ENCODE measurements at places on chromosomes 7 and 10. TPM values are rescaled to one million over a fixed set of nuclear protein-coding genes. Genes with fewer than 3 reads are reported as not detected.
A peak's percentile ranks its signal among the peaks of the same experiment; 100 is the strongest.

PAX4 gene
- total RNA-seq = not detected

PNLIPRP1 gene
- not detected for total RNA-seq

DNA sequence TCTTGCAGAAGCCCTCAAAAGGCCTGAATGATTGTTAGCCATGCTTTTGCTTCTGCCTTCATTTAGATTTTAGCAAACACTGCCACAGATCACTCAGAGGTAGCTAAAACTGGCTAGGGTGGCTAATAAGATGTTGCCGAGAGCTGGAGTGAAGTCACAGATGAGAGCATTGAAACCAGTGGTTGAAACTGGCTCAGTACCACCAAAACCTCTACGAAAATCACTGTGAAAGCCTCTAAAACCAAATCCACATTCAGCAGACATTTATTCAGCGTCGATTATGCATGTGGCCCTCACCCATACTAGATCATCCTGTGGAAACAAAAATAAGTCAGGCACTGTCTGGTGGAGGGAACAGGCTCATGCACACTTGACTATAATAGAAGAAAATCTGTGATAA, 50.8 kb downstream of the PIK3CG start:
- DNase-seq = peak; percentile 44

CLDN4 gene
- total RNA-seq = 0.17 TPM

DNA sequence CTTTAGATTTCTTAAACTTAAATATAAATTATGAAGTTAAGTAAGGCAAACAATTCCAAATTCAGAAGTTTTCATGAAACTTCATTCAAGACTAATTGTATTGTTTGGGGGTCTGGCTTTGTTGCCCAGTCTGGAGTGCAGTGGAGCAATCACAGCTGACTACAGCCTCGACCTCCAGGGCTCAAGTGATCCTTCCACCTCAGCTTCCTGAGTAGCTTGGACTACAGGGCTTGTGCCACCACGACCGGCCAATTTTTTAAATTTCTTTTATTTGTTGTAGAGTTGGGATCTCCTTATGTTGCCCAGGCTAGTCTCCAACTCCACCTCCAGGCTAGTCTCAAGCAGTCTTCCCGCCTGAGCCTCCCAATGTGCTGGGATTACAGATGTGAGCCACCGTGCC, 12.5 kb downstream of the P4HA1 start:
- DNase-seq = no peak

DNA sequence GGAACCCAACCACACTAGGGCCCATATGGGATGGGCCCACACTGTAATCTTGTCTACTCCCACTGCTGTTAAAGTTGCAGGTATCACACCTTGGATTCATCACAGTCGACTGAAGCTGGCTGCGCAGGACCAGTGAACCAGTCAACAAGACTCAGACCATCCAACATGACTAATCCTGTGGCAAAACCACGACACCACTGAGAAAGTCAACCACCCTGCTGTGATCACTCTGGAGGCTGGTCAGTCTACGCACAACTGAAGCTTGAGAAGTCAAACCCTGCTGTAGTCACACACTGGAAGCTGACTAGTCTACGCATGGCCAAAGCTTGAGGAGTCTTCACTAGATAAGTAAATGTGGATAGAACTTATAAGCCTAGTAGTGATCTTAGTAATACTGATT, 9.6 kb upstream of the CYREN start:
- peak; percentile 25 for DNase-seq

- no peak for DNase-seq
These were observed 463.6 kb upstream of the FOXK1 start for GRCh38 chr7:4218481-4218880.

ARL5B gene
- total RNA-seq = 16.3 TPM

DNA sequence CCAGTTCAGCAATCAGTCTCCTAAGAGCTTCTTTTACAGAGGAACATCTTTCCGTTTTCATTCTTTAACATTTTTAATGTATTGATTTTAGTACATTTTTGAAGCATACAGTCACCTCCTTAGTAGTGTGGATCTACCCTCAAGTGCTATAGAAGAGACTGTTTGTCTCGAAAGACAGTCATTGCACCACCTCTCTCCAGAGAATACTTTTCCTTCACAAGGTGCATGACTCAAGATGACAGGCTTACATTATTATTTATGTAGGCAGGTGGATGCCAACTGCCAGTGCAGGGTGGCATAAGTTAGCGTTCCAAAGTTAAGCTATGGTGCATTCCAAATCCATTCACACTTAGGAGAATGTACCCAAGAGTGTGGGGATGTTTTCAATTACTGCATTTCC, 71.8 kb downstream of the ZEB1 start:
- DNase-seq = no peak

GRCh38 chr10:52688899-52689298, 83.7 kb downstream of the MBL2 start:
- DNase-seq = no peak

GRCh38 chr7:131483586-131483985, 72.8 kb downstream of the PODXL start:
- no peak for DNase-seq

GRCh38 chr10:78960316-78960800, 108.4 kb upstream of the ZMIZ1 start:
- no peak for DNase-seq

DNA sequence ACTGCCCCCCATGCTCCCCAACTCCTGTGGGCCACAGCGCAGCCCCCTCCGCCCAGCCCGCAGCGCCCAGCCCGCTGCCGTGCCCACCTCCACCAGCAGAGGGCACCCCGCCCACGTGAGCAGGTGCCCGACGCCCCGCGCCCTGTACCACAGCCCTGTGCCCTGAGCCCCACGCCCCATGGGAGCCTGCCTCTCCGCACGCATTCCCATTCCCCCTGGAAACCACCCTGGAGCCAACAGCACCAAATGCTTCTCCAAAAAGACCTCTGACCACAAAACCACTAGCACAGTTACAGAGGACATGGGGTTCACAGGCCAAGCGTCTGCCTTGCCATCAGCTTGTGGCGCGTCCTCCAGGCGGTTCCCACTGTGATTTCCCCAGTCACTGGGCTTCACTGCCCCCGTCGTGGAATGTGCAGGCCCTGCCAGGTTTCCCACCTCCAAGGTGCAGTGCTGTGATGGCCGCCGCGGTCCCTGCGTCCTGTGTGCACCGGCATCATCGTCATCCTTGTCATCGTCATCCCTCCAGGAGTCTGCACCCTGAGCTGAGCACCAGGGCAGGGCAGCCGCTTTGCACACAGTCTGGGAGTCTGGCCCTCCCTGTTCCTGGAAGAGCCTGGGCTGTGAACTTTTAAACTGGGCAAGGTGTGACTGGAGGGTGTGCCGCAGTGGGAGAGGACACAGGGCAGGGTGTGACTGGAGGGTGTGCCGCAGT, 61.7 kb downstream of the PWWP2B start:
- peak; percentile 67 for DNase-seq

GRCh38 chr10:18261063-18261610, 120.9 kb downstream of the CACNB2 start:
- no peak for DNase-seq

GRCh38 chr10:121079226-121079625, 228.1 kb downstream of the WDR11 start:
- no peak for DNase-seq

DYNC1I1 gene
- not detected for total RNA-seq

DNA sequence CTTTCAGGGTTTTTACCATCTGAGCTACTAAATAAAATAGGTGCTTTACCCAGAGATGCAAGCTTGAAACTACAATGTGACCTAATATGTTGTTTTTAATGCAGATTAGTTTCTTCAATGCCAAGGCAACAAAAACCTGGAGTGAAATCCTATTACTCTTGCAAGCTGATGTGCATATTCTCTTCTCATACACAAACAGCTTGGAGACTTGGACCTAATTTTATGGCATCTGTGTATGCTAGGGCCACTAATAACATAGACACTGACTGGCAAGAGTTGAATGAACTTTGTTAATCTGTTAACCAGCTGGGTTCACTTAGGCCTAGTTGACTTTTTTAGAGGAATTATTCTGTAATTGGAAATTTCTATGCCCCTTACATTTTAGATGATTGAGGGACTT, 23.4 kb upstream of the SMIM30 start:
- no peak for DNase-seq

DNA sequence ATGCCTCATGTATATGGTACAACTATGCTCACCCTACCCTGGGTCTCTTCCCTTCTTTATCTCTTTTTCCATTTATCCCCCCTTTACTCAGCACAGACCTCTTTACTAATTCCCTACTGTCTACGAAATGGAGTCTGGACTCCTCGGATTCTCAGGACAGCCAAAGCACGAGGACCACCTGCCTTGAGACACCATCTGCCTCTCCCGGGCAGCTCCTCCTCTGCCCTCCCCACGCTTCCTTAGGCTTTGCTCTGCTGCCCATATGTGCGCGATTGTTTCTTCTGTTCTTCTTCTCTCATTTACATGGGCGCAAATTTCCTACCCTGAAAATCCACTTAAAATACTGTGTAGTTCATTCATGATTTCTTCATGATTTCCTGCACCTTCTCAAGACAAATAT, 62.7 kb upstream of the STK17A start:
- no peak for DNase-seq

DNA sequence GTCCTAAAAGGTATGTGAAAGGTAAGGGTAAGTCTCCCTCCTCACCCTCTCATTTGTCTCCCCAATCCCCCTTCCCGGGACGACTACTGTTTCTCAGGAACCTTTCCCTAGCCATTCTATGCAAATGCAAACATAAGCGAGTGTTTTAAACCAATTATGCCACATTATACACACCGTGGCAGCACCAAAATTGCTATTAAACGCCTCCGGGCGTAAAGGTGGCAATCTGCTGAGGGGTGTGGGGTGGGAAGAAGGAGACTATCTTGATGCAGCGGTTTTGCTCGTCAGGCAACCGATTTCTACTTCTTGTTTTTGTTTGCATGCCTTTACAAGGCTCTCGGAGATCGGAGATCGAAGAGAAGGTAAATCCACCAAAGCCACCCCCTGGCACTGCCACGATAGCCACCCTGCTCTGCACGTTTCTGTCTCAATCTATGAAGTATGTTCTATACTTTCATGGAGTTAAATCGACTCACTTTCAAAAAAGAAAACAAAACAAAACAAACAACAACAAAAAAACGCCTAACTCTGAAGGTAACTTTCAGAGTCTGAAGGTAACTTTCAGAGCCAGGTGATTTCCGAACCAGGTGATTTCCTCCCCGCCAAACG, 46.0 kb upstream of the CDK1 start:
- peak; percentile 32 for DNase-seq

GRCh38 chr10:91340613-91341362, 69.4 kb upstream of the HECTD2 start:
- peak; percentile 23 for DNase-seq

DNA sequence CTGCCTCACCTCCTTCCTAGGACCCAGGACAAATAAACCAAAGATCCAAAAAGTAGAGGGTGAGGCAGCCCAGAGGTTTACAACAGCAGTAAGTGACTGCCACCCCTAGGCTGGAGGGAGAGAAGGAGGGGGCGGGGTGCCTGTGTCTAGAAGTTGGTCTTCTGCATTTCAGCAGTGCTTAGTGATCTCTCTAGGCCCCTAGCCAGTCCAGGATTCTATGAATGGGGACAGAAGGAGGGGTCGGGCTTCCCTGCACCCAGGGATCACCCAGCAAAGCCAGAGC, 62.8 kb upstream of the KDM7A start:
- DNase-seq = peak; percentile 38

DNA sequence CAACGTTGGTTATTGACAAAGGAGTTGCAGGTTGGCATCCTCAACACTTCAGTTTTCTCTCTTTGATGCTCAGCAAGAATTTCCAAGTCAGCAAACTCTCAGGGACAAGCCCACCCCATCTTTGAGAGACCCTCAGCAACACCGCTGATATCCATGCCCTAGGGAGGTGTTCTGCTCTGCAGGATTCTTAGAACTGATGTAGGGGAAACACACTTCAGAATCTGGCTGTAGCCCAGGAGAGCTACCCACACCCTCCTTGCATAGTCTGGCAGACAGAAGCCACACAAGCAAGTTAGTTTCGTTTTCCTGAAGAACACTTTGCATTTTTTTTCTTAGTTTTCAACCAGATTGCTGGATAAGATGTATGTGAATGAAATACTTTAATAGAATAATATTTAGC, 822 bp downstream of the SAMD9L start:
- DNase-seq = peak; percentile 55

DNA sequence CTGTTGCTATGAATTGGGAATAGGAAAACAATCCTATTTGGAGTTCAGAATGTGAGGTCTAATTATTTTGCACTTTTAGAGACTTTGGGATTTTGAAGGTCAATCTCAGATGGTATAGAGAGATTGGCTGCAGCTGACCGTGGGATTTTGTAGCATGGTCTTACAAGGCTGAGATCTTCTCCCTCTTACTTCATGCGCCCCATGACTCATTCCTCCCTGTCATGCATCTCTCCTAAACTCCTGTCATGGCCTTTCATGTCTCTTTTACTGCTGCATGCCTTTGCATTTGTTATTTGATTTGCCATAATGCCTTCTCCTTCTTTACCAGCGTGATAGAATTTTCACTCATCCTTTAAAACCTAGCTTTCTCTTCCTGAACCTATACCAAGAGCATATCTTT, 133.1 kb downstream of the BBS9 start:
- DNase-seq = no peak

DNA sequence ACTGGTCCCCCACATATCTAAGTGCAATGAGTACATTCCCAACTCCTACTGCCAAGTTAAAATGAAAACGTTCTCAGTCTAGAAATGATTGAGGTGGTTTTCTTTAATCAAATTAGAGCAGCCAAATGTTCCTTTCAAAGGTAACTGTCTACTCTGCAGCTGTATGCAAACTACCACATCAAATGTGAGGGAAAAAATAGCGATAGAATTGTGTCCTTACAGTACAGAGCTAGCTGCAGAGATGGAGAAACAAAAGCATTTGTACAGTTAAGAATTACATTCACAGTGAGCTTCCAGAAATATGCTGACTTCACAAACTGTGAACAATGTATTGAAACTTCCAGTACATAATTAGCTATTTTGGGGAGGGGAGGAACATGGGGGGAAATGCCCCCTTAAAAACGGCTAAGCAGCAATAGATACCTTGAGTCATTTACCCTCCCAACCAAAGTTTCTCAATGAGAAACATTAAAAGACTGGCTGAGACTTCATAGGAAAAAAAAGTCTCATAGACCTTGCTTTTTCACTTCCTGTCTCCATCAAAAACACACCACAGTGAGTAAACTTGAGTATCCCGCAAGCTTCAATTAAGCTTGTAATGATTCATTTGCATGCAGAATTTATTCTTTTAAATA, 22.9 kb downstream of the CDK6 start:
- DNase-seq = no peak

TAS2R60 gene
- not detected for total RNA-seq

DNA sequence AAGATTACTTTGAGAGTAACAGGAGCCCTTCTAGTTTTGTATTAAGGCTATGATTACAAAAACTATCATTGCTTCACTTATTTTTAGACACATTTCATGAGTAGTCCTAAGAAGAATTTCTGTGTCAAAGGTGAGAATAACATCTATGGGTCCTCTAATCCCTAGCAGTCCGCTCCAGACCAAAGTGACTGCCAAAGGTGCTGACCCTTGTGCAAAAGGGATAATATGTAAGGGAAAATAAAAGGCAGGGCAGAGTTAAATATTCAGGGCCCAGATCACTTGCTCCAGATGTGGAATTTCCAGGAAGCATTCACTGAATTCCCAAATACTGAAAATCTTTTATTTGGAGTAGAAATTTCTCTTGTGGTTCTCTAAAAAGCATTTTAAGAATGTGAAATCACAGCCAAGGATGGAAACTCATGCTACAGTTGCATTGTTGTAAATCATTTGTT, 29.3 kb downstream of the RHOBTB1 start:
- DNase-seq = no peak
